D341Med (cell line): ENCODE measurements at places on chromosomes 16 and 17.

- no peak for DNase-seq
Measured at GRCh38 chr17:4716081-4716480, 5.6 kb downstream of the ARRB2 start.

DNA sequence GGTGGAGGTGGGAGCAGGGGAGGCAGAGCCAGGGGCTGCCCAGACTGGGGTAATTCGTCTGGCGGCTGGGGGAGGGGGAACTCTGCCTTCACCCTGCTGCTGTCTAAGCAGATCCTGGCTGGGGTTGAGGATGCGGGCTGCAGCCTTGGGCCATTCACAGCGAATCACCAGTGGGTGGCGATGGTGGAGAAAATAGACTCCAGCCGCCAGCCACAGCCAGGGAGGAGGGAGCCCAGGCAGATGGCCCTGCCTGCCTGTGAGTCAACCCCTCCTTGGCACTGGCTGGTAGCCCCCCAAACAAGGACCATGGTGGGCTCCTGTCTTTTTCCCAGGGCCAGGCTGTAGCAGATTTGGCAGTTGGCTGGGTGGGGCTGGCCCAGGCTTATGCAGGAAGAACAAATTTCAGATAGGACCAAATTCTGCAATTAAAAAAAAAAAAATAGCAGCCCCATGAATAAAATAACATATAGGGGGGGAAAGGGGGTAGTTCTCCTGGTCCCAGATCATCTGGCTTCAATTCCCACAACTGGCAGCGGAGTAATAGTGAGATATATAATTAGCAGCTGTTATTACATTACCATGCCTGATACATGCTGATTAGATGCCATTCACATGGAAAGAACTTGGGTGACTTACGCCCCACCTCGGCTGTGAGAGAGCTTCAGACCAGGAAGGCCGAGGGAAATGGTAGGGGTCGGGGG, 41.5 kb upstream of the CDH5 start:
- peak; percentile 64 for DNase-seq

DNA sequence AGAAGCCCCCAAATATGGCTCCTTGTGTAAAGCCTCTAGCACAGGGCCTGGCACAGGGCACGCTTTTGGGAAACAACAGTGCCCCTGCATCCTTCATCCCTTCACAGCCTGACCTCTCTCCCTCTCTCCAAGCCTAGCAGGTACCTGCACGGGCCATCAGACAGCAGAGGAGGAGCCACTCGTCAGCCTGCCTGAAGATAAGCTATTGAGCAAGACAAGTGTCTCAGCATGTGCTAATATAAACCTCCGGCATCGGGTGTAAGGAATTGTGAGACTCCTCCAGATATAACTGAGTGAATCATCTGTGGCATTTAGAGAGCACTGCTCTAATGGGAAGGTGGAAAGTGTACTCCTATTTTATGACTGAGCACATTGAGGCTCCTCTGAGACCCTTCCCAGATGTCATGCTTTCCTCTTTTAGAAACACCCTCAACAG, 38.3 kb downstream of the TBX4 start:
- no peak for DNase-seq

GRCh38 chr16:84465154-84465553, 39.3 kb downstream of the MEAK7 start:
- no peak for DNase-seq

- no peak for DNase-seq
Measured at GRCh38 chr17:82148997-82149396, 51.0 kb upstream of the FASN start.

GRCh38 chr17:29504711-29505110, 62.1 kb downstream of the ABHD15 start:
- no peak for DNase-seq

GRCh38 chr16:31453255-31454204, 5.8 kb upstream of the ARMC5 start:
- DNase-seq, result no peak

- DNase-seq, result no peak
Measured at GRCh38 chr17:63156986-63157385, 191.0 kb downstream of the TANC2 start.

DNA sequence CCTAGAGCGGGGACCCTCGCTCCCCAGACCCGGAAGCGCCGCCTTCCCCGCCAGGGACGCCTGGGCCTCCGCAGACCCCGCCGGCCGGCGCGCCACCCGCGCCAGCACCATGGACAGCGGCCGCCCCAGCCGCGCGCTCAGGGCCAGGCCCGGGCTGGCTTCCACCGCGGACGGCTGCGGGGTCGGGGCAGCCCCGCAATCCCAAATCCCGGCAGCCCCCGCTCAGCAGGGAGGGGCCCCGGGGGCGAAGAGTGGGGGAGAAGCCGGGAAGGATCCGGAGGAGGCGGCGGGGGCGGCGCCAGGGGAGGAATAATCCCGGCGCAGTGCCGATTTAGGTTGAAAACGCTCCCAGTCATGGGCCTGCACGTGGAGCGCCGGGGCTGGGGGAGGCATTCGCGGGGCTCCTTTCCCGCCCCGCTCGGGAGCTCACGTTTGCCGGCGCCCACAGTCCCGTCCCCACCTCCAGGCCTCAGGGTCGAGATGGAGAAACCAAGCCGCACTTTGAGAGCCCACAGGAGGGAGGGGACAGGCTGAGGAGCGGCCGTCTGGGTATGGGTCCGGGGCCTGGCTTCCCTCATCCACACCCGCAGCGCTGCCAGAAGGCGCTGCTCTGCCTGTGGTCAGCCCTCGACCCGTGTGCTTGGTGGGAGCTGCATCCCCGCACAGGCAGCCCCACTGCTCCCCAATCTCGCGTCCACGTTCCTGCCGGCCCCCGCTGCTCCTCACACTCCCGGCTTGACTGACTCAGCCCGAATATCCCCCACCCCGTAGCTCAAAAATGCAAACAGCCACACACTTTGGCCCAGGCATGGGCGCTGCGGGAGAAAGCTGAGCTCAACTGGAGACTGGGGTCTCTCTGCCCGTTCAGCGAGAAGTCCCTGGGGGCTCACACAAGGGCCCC, 4.7 kb downstream of the FBXL16 start:
- DNase-seq, result no peak

GRCh38 chr16:54288030-54288834, 1.6 kb upstream of the IRX3 start:
- no peak for DNase-seq

- no peak for DNase-seq
Measured at GRCh38 chr17:61571624-61572023, 19.4 kb downstream of the NACA2 start.

DNA sequence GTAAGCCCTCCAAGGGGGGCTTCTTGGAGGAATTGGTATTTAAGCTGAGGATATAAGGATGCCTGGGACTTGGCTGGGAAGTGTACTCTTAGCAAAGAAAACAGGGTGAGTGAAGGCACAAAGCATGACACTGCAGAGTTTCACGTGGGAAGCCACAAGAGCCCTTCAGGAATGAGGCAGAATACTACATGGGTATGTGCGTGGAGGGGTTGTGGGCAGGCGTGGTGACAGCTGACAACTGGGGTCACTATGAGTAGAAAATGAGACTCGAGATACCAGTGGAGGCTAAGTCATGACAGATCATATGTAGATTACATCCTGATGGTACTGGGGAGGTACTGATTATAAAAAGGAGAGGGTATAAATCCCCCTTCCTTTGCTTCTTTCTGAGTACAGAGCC, 78.1 kb upstream of the XYLT1 start:
- DNase-seq, result no peak

GRCh38 chr17:82410014-82410716, 8.0 kb upstream of the HEXD start:
- no peak for DNase-seq

DNA sequence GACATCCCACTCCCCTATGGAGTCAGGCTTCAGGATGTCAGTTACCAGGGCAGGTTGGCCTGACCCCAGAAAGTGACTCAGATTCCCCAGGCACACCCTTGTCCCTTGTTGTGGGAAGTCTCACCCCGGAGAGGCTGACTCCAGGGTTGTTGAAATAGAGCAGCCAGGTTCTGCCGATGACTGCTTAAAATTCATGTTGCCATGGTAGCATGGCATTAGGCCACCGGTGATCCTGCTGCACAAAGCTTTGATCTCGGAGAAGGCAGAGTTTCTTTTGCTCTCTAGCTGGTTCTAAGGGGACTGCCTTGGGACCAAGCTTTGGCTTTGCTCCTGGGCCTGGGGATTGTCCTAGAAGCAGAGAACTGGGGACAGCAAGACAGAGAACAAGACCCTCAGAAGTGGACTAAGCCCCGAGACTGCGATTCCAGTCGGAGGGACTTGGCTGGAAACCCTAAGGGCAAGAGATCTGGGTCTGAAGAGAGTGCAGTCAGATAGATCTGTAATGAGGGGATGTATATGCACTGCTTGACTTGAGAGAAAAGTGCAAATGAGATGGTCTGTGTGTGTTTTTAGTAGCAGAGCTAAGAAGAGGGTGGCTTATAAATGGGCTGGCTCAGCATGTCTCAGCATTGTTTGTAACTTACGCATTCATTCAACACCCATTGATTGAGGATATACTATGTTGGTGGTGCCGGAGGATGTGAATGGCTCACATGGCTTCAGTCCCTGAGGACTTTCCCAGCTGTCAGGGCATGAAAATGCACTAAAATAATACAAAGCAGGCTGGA, 106.9 kb downstream of the RGS9 start:
- no peak for DNase-seq

GRCh38 chr17:75398279-75398678, 7.2 kb downstream of the GRB2 start:
- DNase-seq, result no peak

- peak; percentile 91 for DNase-seq
Measured at GRCh38 chr17:50479522-50480141, 972 bp downstream of the RSAD1 start.

DNA sequence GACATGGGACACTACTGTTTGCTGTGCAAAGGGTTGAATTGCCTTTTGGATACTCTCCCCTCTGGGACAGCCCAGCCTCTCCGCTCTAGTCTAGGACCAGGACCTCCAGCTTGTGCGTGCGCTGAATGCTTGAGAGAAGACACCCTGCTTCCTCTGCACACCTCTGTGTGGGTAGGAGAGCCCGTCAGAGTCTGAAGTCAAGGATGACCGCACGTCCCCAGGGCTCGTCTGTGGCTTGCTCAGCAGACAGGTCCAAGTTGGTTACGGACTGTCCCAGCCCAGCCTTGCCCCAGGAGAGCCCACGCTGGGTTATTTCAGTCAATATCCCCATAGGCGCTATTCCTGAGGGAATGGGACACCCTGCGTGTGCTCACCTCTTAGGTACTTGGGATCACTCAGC, 3.7 kb downstream of the C16orf89 start:
- no peak for DNase-seq

DNA sequence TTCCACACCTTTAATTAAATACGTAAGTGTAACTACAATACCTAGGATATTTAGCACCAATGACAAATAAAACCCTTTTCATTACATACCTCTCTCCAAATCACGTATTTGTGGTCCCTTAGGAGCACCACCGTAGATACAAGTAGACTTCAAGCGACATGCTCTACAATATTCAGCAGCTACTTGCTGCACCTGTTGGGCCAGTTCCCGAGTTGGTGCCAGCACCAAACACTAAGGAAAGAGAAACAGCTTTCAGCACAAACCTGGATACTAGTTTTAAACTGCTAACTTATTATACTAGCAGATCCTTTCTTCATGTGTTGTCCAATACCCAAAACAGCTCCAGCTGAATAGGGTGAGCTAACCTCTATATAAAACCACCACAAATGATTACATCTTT, 2.7 kb downstream of the DDX5 start:
- DNase-seq, result no peak

DNA sequence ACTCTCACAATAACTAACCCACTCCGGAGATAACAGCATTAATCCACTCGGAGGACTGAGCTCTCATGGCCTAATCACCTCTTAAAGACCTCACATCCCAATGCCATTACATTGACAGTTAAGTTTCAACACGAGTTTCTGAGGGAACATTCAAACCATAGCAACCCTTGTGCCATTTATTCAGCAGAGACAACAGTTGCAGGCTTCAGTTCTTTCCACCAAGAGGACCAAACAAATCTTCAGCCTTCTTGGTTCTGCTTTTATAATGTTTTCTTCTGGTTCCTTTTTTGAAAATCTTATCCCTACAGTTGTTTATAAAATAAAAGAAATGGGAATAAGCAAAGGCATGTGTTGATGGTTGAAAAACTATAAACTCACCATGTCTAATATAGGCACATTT, 2.1 kb upstream of the CD300E start:
- DNase-seq, result no peak

- DNase-seq, result no peak
Measured at GRCh38 chr17:6494239-6494941, 50.1 kb downstream of the PIMREG start.

- DNase-seq, result no peak
Measured at GRCh38 chr17:31699281-31699680, 159.8 kb downstream of the COPRS start.

DNA sequence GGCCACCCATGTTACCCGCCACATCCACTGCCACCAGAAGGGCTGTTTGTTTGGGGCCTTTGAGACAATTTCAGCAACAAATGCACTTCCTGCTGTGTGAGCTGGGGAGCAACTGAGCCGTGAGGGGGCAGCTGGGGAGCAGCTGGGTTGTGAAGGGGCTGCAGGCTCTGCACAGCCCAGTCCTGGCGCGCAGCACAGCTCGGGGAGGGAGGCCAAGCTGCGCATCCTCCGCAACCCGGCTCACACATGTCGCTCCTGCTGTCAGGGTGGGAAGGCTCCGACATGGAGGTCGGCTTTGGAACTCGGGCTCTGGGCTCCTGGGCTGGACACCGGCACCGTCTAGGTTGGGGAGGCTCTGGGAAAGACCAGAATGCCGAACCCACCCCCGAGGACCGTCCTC, 53.6 kb downstream of the CBFA2T3 start:
- no peak for DNase-seq

DNA sequence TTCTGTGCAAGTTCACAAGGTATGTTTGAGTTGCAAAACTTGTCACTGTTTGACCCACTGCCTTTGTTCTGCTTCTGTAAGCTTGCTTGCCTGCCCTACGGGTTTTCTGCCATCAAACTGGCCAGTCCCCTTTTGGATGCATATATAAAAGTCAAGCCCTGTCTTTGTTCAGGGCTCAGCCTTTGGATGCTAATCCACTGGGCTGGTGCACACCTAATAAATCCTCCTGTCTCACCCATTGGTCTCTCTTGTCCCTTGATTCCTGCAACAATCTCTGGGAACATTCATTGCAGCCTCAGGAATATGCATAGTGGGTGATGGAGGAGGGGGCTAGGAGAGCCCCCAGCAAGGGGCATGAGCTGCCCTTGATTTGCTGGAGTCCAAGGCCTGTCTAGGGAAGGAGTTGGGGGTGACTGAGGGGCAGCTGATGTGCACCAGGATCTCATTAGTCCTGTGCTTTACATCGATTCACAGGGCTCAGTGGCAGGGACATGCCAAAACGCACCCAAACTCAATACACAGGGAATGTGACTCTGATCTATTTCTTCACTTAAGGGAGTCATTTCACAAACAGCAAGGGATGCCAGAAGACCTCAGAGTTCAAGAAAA, 225.4 kb upstream of the NLRP1 start:
- DNase-seq, result no peak

DNA sequence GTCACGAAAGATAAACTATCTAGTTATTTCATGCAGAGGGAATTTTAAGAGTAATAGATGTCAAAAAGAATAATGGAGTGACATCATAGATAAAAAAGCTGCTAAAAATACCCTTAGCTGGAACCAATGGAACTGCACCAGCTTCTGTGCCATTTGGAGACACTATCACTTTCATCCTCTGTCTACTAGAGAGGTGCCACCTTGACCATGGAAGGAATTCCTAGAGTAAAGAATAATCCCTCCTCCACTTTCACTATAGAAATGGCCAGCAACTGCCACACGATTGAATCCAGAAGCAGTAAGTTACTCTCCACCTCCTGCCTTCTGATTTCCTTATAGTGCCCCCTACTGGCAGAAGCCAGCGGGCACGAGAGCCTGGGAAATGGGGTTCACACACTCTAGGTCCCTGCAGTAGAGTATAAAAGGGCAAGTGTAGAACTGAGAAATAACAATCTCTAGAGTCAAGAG, 2.8 kb upstream of the ALDH3A2 start:
- peak; percentile 37 for DNase-seq

GRCh38 chr17:77596491-77597417, 361.7 kb upstream of the TNRC6C start:
- DNase-seq, result no peak
